HFFc6 (cell line): ENCODE measurements at places on chromosomes 7 and 10. TPM values are rescaled to one million over a fixed set of nuclear protein-coding genes. Genes with fewer than 3 reads are reported as not detected.

- H3K36me3 ChIP-seq, result peaks cover 21% of the 10 kb centered on the region
- H3K4me1 ChIP-seq, result peaks cover 52% of the 10 kb centered on the region
- no peaks in the 10 kb centered on the region; the same call in 1 of the 2 replicates for H3K27me3 ChIP-seq
- no peak overlapping the region for H3K4me3 ChIP-seq
- peak overlapping the region; percentile 80 for H3K27ac ChIP-seq
These were observed 83.0 kb downstream of the CXCL12 start for GRCh38 chr10:44301781-44302355.

DNA sequence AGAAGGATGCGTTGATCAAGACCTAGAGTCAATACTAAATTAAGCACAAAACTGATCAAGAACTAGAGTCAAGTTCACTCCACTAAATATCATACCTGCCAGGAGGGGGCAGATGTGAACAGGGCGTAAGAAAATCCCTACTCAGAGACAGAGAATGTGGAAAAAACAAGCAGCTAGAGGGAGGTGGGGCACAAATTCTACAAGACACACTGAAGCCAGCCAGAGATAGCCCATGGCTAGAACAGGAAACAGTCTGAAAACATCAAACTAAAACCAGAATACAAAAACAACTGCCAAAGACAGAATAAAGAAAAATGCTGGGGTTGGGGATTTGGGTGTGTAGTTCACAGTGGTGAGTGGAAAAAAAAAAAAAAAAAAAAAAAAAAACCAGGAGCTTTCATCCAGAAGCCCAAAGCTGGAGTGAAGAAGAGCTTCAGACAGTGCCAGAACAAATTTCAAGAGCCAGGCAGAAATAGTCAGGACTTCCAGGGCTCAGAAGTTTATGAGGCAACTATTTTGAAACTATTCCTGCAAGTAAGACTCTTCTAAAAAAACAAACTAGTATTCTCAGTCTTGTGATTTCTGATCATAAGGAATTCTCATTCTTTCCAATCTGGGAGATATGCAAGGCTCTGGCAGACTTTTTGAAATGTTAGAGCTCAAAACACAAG is 118.3 kb downstream of the CCDC71L start:
- H3K4me1 ChIP-seq, result peaks cover 49% of the 10 kb centered on the region
- H3K27me3 ChIP-seq, result peaks cover 1% of the 10 kb centered on the region; the same call in 1 of the 2 replicates

The ZNF804B gene
- total RNA-seq, result not detected in 2 replicates

- H3K27ac ChIP-seq, result no peak overlapping the region
- no peaks in the 10 kb centered on the region for H3K36me3 ChIP-seq
- H3K4me3 ChIP-seq, result no peak overlapping the region
- H3K27me3 ChIP-seq, result peaks cover 1% of the 10 kb centered on the region
- no peaks in the 10 kb centered on the region for H3K4me1 ChIP-seq
- no peak for DNase-seq
These were observed 331.1 kb downstream of the CALN1 start for GRCh38 chr7:72080865-72081510.

GRCh38 chr7:57423768-57424167 is 26.2 kb upstream of the ZNF716 start:
- H3K4me1 ChIP-seq, result no peaks in the 10 kb centered on the region
- no peak overlapping the region for H3K27ac ChIP-seq
- no peak overlapping the region for H3K4me3 ChIP-seq
- H3K27me3 ChIP-seq, result no peaks in the 10 kb centered on the region
- no peaks in the 10 kb centered on the region for H3K36me3 ChIP-seq
- DNase-seq, result no peak

The R3HCC1L gene
- total RNA-seq, result 5.9 and 7.9 TPM in 2 replicates

The TRIM73 gene
- total RNA-seq, result 0.65 to 1.7 TPM (median 1.2 TPM) in 3 replicates

The HIF1AN gene
- total RNA-seq, result 58.8 to 65.2 TPM (median 59.4 TPM) in 3 replicates

- no peak overlapping the region for H3K4me3 ChIP-seq
- H3K27me3 ChIP-seq, result no peaks in the 10 kb centered on the region
- H3K27ac ChIP-seq, result no peak overlapping the region
- H3K4me1 ChIP-seq, result peaks cover 19% of the 10 kb centered on the region
- DNase-seq, result no peak
- no peaks in the 10 kb centered on the region for H3K36me3 ChIP-seq
These were observed 140.6 kb downstream of the ALOX5 start for GRCh38 chr10:45514291-45515270.

GRCh38 chr7:115505136-115505535 is 525.4 kb downstream of the TFEC start:
- H3K36me3 ChIP-seq, result no peaks in the 10 kb centered on the region
- no peak for DNase-seq
- no peak overlapping the region for H3K4me3 ChIP-seq

- no peaks in the 10 kb centered on the region; the same call in 1 of the 2 replicates for H3K27me3 ChIP-seq
- peaks cover 9% of the 10 kb centered on the region; the same call in 1 of the 2 replicates for H3K36me3 ChIP-seq
- no peak overlapping the region for H3K27ac ChIP-seq
These were observed 56.9 kb upstream of the NPY start for GRCh38 chr7:24227068-24227467.

GRCh38 chr7:88314061-88314491 is 7.4 kb upstream of the STEAP4 start:
- DNase-seq, result no peak
- no peaks in the 10 kb centered on the region for H3K36me3 ChIP-seq
- H3K27me3 ChIP-seq, result no peaks in the 10 kb centered on the region; the same call in none of the 2 replicates

DNA sequence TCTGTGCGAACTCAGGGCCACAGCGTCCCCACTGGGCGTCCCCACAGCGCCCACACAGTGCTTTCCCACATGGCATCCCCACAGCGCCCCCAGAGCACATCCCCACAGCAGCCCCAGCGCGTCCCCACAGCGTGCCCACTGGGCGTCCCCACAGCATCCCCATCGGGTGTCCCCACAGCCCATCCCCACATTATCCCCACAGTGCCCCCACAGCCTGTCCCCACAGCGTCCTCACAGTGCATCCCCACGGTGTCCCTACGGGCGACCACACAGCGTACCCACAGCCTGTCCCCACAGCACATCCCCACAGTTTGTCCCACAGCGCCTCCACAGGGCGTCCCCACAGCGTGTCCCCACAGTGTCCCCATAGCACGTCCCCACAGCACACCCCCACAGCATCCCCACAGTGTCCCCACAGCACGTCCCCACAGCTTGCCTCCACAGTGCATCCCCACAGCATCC is 131.6 kb downstream of the ACTR3B start:
- no peaks in the 10 kb centered on the region for H3K36me3 ChIP-seq
- H3K27me3 ChIP-seq, result no peaks in the 10 kb centered on the region; the same call in 1 of the 2 replicates
- no peak overlapping the region for H3K27ac ChIP-seq

DNA sequence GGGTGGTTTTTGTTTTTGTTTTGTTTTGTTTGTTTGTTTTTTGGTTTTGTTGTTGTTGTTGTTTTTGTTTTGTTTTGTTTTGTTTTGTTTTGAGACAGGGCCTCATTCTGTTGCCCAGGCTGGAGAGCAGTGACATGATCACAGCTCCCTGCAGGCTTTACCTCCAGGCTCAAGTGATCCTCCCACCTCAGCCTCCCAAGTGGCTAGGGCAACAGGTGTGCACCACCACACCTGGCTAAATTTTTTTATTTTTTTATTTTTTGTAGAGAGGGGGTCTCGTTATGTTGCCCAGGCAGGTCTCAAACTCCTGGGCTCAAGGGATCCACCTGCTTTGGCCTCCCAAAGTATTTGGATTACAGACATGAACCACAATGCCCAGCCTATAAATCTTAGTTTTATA is 115.9 kb upstream of the NFE2L3 start:
- H3K4me1 ChIP-seq, result no peaks in the 10 kb centered on the region
- H3K27ac ChIP-seq, result no peak overlapping the region

DNA sequence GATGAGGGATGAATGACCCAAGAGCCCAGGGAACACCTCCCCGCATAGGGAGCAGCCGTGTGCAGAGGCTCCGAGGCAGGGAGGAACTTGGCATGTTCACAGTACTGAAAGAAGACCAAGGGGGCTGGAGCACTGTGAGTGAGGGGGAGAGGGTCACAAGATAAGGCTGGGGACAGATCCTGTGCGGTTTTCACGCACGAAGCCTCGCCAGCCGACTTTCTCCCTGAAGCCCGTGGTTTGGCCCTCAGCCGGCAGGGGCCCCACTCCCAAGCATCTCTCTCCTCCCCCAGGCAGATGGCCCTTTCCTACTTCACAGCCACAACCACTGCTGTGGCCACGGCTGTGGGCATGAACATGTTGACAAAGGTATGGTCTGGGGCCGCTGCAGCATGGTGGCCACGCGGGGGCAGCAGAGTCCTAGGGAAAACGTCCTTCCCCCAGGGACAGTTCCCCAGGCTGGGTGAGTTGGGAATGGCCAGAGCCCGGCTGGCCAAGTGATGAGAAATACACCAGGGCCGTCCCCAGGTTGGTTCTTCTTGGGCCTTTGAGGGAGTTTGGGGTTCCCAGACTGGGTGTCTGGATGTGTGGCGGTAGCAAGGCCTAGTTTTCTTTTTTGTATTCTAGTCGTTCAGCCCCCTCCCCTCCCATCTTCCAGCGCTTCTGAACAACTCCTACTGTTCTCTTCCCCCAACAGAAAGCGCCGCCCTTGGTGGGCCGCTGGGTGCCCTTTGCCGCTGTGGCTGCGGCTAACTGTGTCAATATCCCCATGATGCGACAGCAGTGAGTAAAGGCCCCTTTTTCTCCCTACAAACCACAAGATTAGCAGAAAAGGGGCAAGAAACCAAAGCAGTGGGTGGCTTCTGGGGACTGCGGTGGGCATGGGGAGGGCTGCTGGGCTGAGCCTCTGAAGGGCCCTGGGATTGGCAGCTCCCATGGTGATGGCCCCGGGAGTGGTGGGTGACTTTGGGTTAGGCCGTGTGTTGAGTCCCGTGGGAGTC is 14.4 kb upstream of the WBP1L start:
- H3K27me3 ChIP-seq, result no peaks in the 10 kb centered on the region; the same call in 1 of the 2 replicates
- peaks cover 16% of the 10 kb centered on the region for H3K36me3 ChIP-seq
- peak; percentile 65 for DNase-seq
- no peak overlapping the region for H3K27ac ChIP-seq

DNA sequence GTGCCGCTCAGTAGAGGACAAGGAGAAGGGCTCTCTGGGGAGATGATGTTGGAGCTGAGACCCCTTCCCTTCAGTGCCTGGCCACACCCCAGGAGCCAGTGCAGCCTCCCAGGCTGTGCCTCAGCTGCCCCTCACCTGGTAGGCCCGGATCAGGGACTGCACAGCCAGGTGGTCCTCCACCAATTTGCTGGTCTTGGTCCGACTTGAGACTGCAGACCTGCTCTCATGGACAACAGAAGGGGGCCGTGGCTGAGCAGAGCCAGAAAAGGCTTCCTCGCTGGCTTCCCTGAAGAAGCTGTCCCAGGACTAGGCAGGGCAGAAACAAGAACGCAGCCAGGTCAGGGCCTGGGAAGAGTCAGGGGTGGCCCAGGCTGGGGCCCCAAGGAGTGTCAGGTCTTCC is 5.5 kb downstream of the OGDHL start:
- peaks cover 43% of the 10 kb centered on the region for H3K27me3 ChIP-seq
- H3K4me3 ChIP-seq, result no peak overlapping the region
- H3K27ac ChIP-seq, result no peak overlapping the region

DNA sequence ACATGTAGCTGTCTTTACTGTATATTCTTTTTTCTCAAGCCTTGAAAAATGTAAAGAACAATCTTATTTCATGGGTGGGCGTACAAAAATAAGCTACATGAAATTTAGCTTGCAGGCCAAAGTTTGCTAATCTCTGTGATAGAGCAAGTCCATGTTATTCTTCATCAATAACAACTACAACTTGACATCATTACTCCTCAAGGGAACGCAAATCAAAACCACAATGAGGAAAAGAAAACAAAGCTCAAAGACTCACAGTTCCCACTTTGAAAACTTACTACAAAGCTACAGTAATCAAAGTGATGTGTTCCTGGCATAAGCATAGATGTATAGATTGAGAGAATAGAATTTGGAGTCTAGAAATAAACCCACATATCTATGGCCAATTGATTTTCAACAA is 62.5 kb downstream of the GNA12 start:
- H3K4me3 ChIP-seq, result no peak overlapping the region
- no peak overlapping the region for H3K27ac ChIP-seq

DNA sequence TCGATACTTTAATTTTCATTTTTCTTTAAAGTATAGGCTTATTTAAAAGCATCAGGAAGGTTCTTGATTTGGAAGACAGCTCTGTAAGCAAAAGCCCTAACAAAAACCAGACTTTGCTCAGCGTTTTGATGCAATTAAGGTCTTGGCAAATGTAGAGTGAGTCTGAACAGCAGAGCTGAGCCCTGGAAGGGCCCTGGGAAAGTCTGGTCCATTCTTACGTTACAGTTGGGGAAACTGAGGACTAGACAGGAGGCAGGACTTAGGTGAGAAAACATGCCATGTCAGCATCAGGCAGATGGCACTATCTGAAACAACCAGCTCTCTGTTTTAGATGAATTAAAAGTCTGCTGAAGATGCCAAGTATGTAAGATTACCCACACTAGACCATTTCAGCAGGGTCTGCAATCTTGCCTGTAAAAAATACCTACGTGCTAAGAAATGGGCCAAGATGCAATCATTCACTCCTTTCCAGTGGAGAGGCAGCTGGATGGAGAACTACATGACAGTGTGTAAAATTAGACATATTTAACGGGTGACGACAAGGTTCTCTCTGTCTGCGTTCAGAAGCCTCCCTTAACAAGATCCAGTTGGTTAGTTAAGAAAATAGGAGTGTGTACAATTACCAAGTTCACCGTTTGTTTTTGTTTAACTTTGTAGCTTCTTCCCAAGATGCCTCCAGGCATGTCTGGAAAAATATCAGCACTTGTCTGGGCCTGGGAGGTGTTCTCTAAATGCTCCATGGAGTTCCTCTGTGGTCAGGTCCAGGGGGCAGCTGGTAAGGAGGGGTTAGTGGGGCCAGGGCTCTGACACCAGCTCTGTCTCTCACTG is 502.3 kb upstream of the ZMIZ1 start:
- H3K4me3 ChIP-seq, result no peak overlapping the region
- H3K27me3 ChIP-seq, result peaks cover 50% of the 10 kb centered on the region
- H3K4me1 ChIP-seq, result peaks cover 18% of the 10 kb centered on the region

- H3K27me3 ChIP-seq, result peaks cover 43% of the 10 kb centered on the region
- no peaks in the 10 kb centered on the region for H3K4me1 ChIP-seq
These were observed at the start of gene GDF2 for GRCh38 chr10:47322300-47323061. Gene GDF2 (plus strand): TSS chr10:47322454. CDS start chr10:47322669, 215 bp downstream.
